ENCODE measurements at places on chromosomes 16 and 17.
A peak's percentile ranks its signal among the peaks of the same experiment; 100 is the strongest.

DNA sequence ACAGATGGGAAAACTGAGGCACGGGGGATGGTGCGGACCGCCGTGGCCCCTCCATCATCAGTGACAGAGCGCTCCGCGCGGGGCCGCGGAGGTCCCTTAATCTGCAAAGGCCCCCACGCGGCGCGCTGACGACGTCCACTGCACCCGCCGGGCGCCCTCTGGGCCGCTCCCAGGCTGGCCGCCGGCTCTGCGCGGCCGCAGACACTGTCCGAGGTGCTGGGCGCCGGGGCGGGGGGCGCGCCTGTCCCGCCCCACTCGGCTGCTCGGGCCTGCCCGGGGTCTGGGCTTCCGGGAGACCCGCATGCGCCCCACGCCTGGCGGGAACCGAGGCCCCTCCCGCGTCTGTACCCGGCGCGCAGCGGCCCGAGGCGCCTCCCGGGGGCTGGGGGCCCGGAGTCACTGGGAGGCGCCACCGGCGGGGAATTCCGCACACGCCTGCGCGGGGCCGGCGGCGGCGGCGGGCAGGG is 550 bp upstream of the RNF213 start:
- DNase-seq: peak; percentile 42

GRCh38 chr17:10613775-10614513 is 43.2 kb downstream of the MYH3 start:
- no peak for DNase-seq

GRCh38 chr17:6240001-6240400 is 169.8 kb downstream of the WSCD1 start:
- DNase-seq: no peak

DNA sequence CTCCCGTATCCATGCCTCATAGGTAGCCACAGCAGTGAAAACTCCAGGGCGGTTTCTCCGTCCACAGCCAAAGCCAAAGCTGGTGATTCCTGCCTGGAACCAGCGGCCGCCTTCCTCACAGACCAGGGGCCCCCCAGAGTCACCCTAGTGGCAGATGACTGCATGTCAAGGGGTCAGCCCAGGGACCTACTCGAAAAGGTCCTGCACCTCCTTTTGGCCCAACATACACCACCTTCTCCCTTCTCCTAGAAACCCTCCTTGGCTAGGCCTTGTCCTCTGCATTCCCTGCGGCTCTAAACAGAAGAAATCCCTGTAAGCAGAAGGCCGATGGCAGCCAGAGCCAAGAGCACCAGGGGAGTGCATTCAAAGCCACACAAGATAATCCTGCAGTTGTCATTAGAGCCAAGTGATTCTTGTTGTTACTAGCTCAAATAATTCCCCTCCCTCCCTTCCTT is 6.1 kb downstream of the PRSS36 start:
- no peak for DNase-seq

DNA sequence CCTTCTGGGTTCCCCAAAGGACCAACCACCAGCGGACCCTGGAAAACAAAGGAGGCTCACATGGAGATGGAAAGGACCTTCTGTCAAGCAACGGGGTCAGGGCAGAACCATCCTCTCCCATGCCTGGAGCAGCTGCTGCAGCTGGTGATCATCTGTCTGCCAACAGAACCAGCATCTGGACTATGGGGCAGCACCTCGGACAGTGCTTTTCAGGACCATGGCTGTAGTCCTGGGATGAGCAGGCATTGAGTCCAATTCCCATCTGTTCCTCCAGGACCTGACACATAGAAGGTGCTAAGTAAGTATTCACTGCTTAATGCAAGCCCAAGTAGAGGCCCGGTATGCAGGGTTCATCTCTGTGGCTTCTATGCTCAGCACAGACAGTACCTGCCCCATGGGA is 304.7 kb downstream of the XYLT1 start:
- no peak for DNase-seq

- no peak for DNase-seq
Measured at GRCh38 chr16:12618515-12618914, 185.2 kb downstream of the CPPED1 start.

GRCh38 chr16:30060346-30060745 is 5.2 kb upstream of the ALDOA start:
- no peak for DNase-seq

- DNase-seq: no peak
Measured at GRCh38 chr17:606508-607250, 108.0 kb downstream of the VPS53 start.

GRCh38 chr17:64499805-64500486 is 3.1 kb upstream of the POLG2 start:
- no peak for DNase-seq

- DNase-seq: no peak
Measured at GRCh38 chr17:2275722-2276121, 27.9 kb downstream of the SMG6 start.

GRCh38 chr16:67931712-67932461 is at the start of gene CTRL:
CTRL (minus strand) TSS chr16:67931862; CDS start chr16:67931852, 10 bp downstream.
- no peak for DNase-seq

GRCh38 chr17:30302241-30302640 is 10.5 kb upstream of the BLMH start:
- DNase-seq: no peak

- DNase-seq: no peak
Measured at GRCh38 chr17:70713694-70714093, 544.4 kb downstream of the KCNJ2 start.

DNA sequence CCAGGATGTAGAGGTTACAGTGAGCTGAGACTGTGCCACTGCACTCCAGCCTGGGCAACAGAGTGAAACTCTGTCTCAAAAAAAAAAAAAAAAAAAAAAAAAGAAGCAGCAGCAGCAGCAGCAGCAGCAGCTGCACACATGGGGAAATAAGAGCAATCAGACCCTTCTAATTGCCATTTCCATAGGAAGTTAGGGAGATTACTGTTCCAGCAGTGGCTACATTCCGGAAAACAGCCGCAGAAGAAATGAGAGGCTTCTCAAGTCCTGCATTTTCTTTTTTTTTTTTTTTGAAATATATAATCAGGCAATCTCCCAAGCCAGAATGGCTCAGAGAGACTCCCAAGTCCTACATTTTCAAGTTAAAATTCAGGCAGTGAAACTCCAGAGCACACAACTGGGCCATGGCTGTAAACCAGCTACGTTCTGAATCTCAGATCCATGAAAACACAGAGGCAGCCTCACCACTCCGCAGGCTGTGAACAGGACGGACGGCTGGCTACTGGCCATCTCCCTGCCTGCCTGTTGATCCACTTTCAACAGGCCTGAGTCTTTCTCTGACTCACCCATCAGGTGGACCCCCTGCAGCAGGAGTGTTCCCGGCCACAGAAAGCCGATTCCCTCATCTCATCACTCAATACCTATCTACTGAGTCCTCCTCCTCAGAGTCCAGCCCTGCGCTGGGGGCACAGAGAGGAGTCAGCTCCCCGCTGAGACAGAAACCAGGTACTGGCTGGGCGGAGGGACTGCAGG is 15.0 kb downstream of the TRPV1 start:
- no peak for DNase-seq

DNA sequence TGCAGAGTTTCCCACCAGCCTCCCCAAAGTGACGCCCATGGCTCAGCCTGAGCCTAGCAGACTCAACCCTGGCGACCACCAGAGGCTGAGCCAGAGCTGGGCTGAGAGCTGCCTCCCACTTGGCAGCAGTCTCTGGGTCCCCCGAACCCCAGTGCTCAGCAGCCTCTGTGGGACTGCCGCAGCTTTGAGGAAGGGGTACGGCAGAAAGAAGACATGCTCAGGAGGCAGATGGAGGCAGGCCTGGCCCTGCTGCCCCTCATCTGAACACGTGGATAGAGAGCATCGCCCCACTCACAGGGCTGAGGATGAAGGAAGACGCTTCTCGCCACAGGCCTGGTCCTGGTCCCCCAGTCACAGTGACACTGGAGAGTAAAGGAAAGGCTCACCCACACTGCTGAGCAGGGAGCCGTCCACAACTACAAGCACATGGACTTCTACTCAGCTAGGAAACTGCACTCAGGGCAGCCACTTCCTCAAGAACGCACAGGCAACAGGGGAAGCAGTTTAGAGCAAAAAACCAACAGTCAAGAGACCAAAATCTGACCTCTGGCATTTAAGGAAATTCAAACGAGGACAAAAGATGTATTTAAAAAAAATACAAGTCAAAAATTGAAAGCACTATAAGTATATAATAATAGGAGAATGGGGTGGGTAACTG is 45.2 kb upstream of the GSG1L start:
- DNase-seq: peak; percentile 37

GRCh38 chr17:32909787-32910369 is 18.1 kb upstream of the TMEM98 start:
- peak; percentile 55 for DNase-seq

DNA sequence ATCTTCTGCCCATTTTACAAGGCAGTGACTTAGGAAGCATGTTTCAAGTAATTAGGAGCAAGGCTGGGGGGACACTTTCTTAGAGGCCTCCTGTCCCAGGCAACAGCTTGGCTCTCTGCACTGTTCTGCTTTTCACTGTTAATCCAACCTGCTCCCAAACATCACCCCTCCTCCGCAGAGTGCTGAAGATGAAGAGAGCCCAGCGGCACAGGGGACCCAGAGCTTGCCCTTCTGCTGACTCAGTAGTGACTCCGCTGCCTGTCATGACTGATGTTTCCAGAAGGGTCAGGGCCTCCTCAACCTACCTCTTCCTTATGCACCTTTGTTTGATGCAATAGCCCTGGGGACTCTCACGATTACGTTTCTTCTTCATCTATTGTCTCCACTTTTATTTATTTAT is 38.9 kb upstream of the NDRG4 start:
- DNase-seq: no peak

DNA sequence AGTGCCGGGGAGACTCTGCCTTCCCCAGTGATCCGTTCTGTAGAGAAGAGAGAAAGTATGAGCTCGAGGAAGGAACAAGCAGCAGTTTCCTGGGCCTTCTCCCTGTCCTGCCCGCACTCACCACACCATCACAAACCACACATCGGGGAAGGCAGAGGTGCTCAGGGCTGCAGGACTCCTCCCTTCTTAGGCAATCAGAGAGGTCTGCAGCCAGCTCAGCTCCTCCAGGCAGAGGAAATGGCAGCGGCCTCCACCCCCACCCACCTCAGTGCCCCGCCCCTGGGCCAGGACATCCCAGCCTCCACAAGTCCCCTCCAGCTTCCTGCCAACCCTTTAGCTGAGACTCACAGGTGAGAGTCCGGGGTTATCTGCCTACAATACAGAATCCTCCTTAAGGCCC is 2.0 kb downstream of the ZNF319 start:
- DNase-seq: peak; percentile 54

- DNase-seq: no peak
Measured at GRCh38 chr17:77572065-77572601, 386.4 kb upstream of the TNRC6C start.

GRCh38 chr16:5851393-5851982 is 753.9 kb upstream of the EEF2KMT start:
- no peak for DNase-seq

DNA sequence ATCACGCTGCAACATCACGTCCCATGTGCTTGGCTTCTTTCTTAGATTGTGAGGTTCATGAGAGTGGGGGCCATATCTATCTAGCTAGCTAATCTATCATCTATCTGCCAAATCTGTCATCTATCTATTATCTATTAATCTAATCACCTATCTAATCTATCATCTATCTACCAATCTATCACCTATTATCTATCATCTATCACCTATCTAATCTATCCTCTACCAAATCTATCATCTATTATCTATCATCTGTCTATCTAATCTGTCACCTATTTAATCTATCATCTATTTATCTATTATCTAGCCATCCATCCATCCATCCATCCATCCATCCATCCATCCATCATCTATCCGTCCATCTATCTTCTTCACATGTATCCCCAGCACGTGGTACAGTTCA is 14.2 kb downstream of the COX6A2 start:
- DNase-seq: no peak

GRCh38 chr16:85430523-85431421 is 182.3 kb upstream of the GSE1 start:
- no peak for DNase-seq

GRCh38 chr17:51700011-51700760 is 439.8 kb downstream of the UTP18 start:
- DNase-seq: no peak

GRCh38 chr16:11252482-11252931 is 3.5 kb downstream of the SOCS1 start:
- no peak for DNase-seq

DNA sequence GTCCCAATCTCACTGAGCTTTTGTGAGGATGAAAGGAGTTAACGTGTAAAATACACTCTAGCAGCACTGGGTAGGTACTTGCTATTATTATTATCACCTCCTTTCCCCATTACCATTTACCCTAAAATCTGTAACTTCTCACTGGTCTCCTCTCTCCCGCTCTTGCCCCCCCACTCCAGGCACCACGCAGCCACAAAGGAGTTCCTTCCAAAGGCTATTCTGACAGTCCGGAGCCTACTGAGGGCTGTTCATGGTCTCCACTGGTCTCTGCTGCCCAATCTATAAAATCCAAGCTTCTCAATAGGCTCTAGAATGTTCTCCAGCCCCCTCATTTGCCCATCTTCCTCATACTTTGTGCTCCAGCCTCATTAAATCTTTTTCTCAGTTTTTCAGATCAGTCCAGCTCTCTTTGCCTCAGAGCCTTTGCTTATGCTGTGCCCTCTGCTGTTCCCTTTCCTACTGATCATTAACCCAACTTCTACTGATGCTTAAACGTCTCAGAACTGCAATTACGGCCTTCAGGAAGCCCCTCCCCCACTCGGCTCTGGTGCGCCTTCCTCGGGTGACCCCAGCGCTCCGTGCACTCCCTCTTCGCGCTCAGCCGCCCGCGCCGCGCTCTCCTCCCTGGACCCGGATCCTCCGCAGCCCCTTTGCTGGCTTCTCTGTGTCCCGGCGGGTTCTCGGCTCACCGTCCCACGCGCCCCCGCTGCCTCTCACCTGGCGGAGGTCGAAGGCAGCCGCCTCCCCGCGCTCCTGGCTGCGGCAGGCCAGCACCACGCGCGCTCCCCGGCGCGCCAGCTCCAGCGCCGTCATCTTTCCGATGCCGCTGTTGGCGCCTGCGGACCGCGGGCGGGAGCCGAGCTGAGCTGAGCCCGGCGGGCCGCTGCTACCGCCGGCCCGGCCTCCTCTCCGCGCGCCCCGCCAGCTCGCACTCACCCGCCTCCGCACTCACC is 737 bp downstream of the DHRS13 start:
- peak; percentile 11 for DNase-seq

All from Kasumi-1 (cell line).